Activated CD4-positive, alpha-beta T cell treated with anti-CD3 and anti-CD28 coated beads for 1 hour (primary cell): ENCODE measurements at places on chromosomes 7 and 10.

DNA sequence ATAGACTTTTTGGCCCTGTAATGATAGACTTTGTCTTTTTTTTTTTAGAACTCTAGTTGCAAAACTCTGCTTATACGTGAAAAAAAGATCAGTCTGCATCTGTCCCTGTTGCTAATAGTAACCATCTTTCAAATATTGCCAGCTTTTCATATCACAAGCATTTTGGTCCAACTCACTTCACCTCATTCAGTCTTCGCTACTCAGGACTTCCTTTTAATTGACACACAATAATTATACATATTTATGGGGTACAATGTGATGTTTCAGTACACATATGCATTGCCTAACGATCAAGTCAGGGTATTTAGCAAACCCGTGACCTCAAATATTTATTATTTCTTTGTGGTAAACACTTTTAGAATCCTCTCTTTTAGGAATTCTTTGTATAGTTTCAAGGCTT lies 867.0 kb upstream of the C7orf33 start:
- no peak for DNase-seq

DNA sequence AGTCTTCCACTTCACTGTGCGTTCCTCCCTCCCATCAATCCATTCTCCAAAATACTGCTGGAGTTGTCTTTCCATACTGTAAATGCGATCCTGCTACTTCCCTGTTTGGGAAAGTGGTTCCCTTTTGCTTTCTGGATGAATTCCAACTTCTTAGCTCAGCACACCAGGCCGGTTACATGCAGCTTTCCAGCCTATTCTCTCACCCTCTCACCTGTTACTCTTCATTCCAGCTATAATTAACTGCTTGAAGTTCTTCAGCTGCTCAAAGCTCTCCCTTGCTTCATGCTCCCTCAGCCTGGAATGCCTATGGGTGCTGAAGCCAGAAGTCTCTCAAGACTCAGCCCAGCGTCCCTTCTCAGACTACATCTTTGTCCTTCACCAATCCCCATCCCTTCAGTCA lies 6.0 kb upstream of the ZNRF2 start:
- no peak for DNase-seq

- no peak for DNase-seq
Measured at GRCh38 chr10:58512491-58513187, at the start of gene BICC1. Gene BICC1 (plus strand): TSS chr10:58512872. CDS start chr10:58513144, 272 bp downstream.

- DNase-seq = no peak
Measured at GRCh38 chr7:24125765-24126164, 158.2 kb upstream of the NPY start.

- DNase-seq = no peak
Measured at GRCh38 chr7:90064370-90064769, 89.9 kb upstream of the STEAP1 start.

GRCh38 chr7:104848138-104848990 lies 165.6 kb upstream of the KMT2E start:
- no peak for DNase-seq
